HepG2 (cell line): ENCODE measurements at places on chromosomes 3 and 15. TPM values are rescaled to one million over a fixed set of nuclear protein-coding genes. Genes with fewer than 3 reads are reported as not detected.

GRM2 gene
- 0.07 TPM in 1 of 2 replicates, not detected in the other for total RNA-seq

SLC22A14 gene
- total RNA-seq: not detected in 2 replicates

GP5 gene
- total RNA-seq: not detected in 2 replicates

P2RY13 gene
- not detected in 2 replicates for total RNA-seq

ERC2 gene
- 0.22 and 0.28 TPM in 2 replicates for total RNA-seq

SNRPA1 gene
- total RNA-seq: 41.2 and 72.5 TPM in 2 replicates

CLDN1 gene
- 28.4 and 42.7 TPM in 2 replicates for total RNA-seq

C3orf20 gene
- total RNA-seq: 0.04 TPM in 1 of 2 replicates, not detected in the other

ANKRD34C gene
- total RNA-seq: not detected in 2 replicates

DNA sequence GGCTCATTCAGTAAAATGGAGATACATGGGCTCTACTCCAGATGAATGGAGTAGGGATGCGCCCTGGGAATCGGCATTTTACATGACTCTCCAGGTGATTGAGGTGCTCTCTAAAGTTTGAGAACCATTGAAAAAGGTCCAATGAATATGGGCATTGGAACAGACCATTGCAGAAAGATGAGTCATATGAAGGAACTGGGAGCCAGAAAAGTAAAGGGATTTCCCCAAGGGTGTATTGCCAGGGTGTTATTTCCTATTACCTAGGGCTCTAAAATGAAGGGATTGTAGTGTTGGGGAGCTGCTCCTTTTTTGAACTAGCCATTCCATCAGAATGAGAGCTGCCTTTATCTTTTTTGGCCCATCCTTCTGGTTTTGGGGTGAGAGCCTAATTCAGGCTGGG lies 21.7 kb downstream of the CLDN11 start:
- H3K36me3 ChIP-seq: no peaks in the 10 kb centered on the region
- DNase-seq: no peak
- no peak overlapping the region for H3K27ac ChIP-seq
- H3K4me1 ChIP-seq: peaks cover 16% of the 10 kb centered on the region
- no peak overlapping the region for H3K4me3 ChIP-seq

DNA sequence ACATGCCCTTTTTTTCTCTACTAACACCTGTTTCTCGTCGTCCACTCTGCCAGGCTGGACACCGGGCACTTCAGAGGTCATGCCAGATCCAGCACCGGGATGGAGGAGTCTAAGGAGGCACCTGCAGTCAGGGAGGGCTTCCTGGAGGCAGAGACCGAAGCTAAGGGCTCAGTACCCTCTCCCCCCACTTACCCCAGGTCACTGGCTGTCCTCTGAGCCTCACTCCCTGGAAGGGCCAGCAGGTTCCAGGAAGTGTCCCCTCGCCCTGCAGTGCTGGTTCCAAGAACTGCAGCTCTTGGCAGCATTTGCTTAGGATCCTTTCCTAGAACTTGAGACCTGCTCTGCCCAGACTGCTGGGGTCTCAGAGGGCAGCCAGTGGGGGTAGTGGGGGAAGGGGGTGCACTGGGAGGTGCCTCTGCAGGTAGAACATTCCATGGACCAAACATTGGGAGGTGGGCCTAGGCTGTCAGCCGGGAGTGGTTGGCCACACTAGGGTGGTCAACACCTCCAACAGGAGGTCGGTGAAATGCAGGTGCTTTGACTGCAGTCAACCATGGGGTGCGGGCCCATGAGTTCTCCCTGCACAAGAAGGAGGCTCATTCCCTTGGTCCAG lies 11.3 kb downstream of the CISH start:
- H3K4me3 ChIP-seq: peak overlapping the region; percentile 72; the same call in 1 of the 2 replicates
- no peaks in the 10 kb centered on the region for H3K36me3 ChIP-seq
- H3K27me3 ChIP-seq: no peaks in the 10 kb centered on the region
- no peak for DNase-seq

GRCh38 chr15:57692709-57693108 lies 13.8 kb upstream of the POLR2M start:
- H3K36me3 ChIP-seq: no peaks in the 10 kb centered on the region
- H3K4me1 ChIP-seq: no peaks in the 10 kb centered on the region
- H3K4me3 ChIP-seq: no peak overlapping the region

DNA sequence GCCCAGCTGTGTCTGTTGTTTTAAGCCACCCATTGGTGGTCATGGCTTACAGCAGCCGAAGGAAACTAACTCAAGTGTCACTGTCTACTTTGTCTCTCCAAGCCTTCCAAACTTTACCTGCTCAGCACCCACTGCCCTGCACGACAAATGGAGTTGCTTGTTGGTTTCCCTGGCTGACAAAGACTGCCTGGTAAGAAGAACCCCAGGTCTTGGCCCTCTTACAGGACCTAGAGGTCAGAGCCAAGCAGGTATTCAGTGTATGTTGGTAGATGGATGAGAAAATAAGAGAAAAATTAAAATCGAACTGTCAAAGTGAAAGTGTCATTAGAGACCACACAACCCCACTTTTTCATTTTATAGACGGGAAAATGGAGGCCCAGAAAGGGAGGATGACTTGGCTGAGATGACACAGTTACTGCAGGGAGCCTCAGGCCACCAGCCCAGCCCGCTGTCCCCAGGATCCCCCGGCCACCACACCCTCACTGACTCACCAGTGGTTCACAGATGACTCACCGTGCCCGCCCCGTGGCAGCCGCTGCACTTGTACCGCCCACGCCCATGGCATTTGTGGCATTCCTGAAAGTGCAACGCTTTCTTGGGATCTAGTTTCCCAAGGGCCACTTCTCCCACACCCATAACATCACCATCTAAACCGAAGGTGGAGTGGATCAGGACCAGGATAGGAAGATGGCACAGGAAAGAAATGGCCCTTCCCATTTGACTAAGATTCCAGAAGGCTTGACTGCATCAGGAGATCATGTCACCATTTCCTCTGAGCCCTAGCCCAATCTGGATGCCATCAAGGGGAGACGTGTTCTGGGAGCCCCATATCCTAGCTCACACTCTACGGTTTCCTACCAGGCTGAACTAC lies 15.2 kb downstream of the SSUH2 start:
- no peak for DNase-seq
- no peak overlapping the region for H3K4me3 ChIP-seq
- H3K36me3 ChIP-seq: peaks cover 29% of the 10 kb centered on the region
- no peak overlapping the region for H3K27ac ChIP-seq

DNA sequence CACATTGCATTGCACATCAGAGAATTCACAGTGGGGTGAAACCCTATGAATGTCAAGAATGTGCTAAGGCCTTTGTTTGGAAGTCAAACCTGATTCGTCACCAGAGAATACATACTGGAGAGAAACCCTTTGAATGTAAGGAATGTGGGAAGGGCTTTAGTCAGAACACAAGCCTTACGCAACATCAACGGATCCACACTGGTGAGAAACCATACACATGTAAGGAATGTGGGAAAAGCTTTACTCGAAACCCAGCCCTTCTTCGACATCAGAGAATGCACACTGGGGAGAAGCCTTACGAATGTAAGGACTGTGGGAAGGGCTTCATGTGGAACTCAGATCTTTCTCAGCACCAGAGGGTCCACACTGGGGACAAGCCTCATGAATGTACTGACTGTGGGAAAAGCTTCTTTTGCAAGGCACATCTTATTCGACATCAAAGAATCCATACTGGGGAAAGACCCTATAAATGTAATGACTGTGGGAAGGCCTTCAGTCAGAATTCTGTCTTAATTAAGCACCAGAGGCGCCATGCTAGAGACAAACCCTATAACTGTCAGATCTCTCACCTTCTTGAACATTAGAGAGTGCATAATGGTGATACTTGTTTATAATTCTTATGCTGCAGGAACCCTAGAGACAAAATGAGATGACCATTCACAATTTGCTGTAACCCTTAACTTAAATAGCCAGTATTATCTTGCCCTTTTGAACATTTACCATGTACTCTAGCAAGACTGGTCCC lies 9.0 kb downstream of the ZNF662 start:
- peaks cover 22% of the 10 kb centered on the region for H3K4me1 ChIP-seq
- H3K36me3 ChIP-seq: no peaks in the 10 kb centered on the region
- DNase-seq: peak; percentile 92
- H3K27ac ChIP-seq: no peak overlapping the region
- no peak overlapping the region for H3K4me3 ChIP-seq

- DNase-seq: no peak
- H3K4me3 ChIP-seq: no peak overlapping the region
- H3K36me3 ChIP-seq: no peaks in the 10 kb centered on the region; the same call in 1 of the 2 replicates
- H3K27ac ChIP-seq: no peak overlapping the region
- no peaks in the 10 kb centered on the region for H3K27me3 ChIP-seq
- H3K4me1 ChIP-seq: no peaks in the 10 kb centered on the region
Observed at GRCh38 chr3:9994086-9994844, 7.6 kb upstream of the EMC3 start.

DNA sequence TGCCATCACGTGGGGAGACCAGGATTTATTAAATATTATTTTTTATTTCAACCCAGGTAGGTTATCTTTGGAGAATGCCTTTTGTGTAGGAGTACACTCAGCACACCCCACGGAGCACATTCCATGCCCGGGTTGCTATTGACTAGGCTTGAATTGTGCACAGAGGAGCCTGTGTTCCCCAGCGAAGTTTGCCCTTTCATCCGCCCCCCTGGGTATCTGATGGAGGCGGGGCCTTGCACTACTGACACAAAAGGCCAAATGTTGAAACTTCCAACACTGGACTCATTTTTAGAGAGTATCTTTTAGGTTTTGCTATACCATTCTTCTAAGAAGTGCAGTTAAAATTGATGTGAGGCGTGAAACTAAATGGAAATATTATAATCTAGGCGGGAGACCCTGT lies 39.3 kb upstream of the PPP4R2 start:
- peak overlapping the region; percentile 99 for H3K27ac ChIP-seq
- H3K4me1 ChIP-seq: peaks cover 96% of the 10 kb centered on the region
- no peaks in the 10 kb centered on the region for H3K27me3 ChIP-seq

GRCh38 chr3:194286375-194287146 lies 64.6 kb downstream of the CPN2 start:
- peaks cover 54% of the 10 kb centered on the region for H3K27me3 ChIP-seq
- no peak for DNase-seq

- no peak overlapping the region for H3K4me3 ChIP-seq
- H3K4me1 ChIP-seq: no peaks in the 10 kb centered on the region
- H3K27me3 ChIP-seq: no peaks in the 10 kb centered on the region
- DNase-seq: no peak
Observed at GRCh38 chr3:103614719-103615118, 1179.9 kb downstream of the ZPLD1 start.

GRCh38 chr15:43086551-43086950 lies 19.3 kb downstream of the UBR1 start:
- peaks cover 8% of the 10 kb centered on the region; the same call in 1 of the 2 replicates for H3K4me1 ChIP-seq
- H3K27me3 ChIP-seq: no peaks in the 10 kb centered on the region
- no peak for DNase-seq
- no peak overlapping the region for H3K4me3 ChIP-seq
- peaks cover 20% of the 10 kb centered on the region for H3K36me3 ChIP-seq

DNA sequence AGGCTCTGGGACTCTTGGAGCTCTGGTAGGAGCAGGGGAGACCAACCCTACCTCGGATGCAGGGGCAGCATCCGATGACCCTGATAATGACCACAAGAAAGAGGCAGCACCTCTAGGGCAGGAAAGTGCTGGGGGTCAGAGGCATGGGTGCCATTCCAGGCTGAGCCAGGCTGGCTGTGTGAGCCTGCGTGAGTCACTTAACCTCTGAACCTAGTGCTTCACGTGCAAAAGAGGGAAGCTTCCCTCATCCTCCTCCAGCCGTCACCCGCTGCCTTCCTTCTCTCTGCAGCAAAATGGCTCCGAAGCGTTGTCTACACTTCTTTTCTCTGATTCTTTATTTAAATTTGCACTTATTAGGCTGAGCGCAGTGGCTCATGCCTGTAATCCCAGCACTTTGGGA lies 35.5 kb downstream of the ZDHHC19 start:
- no peaks in the 10 kb centered on the region for H3K27me3 ChIP-seq
- H3K4me3 ChIP-seq: no peak overlapping the region
- H3K4me1 ChIP-seq: peaks cover 39% of the 10 kb centered on the region
- H3K27ac ChIP-seq: no peak overlapping the region
- no peak for DNase-seq

DNA sequence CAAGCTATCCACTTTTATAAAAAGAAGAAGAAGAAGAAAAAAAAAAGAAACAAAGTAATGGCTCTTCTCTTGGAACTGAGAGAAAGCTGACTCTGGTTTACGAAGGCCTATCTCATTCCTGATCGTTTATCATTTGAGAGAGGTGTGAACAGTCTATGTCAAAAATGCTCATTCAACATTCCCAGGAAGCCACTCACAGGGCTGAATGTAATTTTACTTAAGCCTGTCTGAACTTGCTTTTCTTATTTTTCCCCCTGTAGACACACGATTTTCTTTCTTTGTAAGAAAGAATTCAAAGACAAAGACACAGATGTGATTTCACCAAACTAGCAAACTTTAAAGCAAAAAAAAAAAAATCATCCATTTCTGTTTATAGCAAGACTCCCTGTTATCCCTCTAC lies 805.8 kb downstream of the FHIT start:
- DNase-seq: no peak
- no peaks in the 10 kb centered on the region for H3K4me1 ChIP-seq
- H3K36me3 ChIP-seq: no peaks in the 10 kb centered on the region
- no peak overlapping the region for H3K27ac ChIP-seq

GRCh38 chr3:71078723-71079525 lies 504.6 kb downstream of the FOXP1 start:
- peaks cover 32% of the 10 kb centered on the region for H3K4me1 ChIP-seq
- 0 out of 2 replicates have a peak, but pooled peaks cover 2% of the 10 kb centered on the region for H3K36me3 ChIP-seq
- H3K27me3 ChIP-seq: no peaks in the 10 kb centered on the region
- H3K4me3 ChIP-seq: no peak overlapping the region

DNA sequence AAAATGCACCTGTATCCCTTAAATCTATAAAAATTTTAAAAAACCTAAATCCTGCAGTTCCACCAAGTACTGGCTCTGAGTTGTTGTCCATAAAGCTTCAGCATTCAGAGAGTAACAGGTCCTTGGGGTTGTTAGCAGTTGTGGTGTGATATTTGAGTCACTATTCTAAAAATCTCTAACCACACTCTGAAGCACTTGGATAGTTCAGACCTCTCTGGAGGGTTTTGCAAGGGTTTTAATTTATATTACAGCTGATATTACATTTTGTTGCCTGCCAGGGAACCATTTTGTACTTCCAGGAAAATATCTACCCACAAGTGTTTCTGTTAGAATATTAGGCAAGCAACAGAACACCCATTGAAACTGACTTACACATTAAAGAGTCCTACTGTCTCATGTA lies 255.6 kb downstream of the TBL1XR1 start:
- no peaks in the 10 kb centered on the region; the same call in 1 of the 2 replicates for H3K27me3 ChIP-seq
- H3K36me3 ChIP-seq: no peaks in the 10 kb centered on the region
- H3K4me3 ChIP-seq: no peak overlapping the region
- no peaks in the 10 kb centered on the region for H3K4me1 ChIP-seq

DNA sequence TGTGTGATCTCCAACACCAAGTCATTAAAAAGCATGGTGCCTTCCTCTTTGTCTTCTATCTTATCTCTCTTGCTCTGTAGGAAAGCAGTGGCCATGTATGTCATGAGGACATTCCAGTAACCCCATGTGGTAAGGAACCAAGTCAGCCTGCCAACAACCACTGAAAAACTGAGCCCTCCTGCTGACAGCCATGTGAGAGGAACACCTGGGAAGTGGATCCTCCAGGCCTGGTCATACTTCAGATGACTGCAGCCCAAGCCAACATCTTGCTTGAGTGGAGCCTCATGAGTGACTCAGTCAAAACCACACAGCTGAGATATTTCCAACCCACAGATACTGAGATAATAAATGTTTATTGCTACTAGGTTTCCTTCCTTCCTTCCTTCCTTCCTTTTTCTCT lies 597.3 kb downstream of the ZIC1 start:
- no peak overlapping the region for H3K4me3 ChIP-seq
- no peaks in the 10 kb centered on the region for H3K27me3 ChIP-seq
- H3K36me3 ChIP-seq: no peaks in the 10 kb centered on the region
- H3K4me1 ChIP-seq: no peaks in the 10 kb centered on the region

GRCh38 chr3:54424292-54424691 lies 301.9 kb downstream of the CACNA2D3 start:
- no peak for DNase-seq
- no peak overlapping the region for H3K4me3 ChIP-seq
- no peak overlapping the region for H3K27ac ChIP-seq
- H3K36me3 ChIP-seq: no peaks in the 10 kb centered on the region
- H3K27me3 ChIP-seq: no peaks in the 10 kb centered on the region
